ENCODE measurements at places on chromosomes 13 and 19.

- DNase-seq, result no peak
Observed at GRCh38 chr19:10797541-10798256, 38.3 kb downstream of the TMED1 start.

- DNase-seq, result no peak
Observed at GRCh38 chr13:64000321-64000720, 2584.7 kb upstream of the PCDH20 start.

GRCh38 chr19:32068793-32069192 is 276.6 kb upstream of the ZNF507 start:
- DNase-seq, result no peak

GRCh38 chr19:4795400-4795799 is 3.9 kb downstream of the FEM1A start:
- no peak for DNase-seq
